ENCODE measurements at places on chromosomes 3 and 15.

GRCh38 chr3:198081421-198081844, 121.4 kb downstream of the LMLN start:
- no peak for DNase-seq

DNA sequence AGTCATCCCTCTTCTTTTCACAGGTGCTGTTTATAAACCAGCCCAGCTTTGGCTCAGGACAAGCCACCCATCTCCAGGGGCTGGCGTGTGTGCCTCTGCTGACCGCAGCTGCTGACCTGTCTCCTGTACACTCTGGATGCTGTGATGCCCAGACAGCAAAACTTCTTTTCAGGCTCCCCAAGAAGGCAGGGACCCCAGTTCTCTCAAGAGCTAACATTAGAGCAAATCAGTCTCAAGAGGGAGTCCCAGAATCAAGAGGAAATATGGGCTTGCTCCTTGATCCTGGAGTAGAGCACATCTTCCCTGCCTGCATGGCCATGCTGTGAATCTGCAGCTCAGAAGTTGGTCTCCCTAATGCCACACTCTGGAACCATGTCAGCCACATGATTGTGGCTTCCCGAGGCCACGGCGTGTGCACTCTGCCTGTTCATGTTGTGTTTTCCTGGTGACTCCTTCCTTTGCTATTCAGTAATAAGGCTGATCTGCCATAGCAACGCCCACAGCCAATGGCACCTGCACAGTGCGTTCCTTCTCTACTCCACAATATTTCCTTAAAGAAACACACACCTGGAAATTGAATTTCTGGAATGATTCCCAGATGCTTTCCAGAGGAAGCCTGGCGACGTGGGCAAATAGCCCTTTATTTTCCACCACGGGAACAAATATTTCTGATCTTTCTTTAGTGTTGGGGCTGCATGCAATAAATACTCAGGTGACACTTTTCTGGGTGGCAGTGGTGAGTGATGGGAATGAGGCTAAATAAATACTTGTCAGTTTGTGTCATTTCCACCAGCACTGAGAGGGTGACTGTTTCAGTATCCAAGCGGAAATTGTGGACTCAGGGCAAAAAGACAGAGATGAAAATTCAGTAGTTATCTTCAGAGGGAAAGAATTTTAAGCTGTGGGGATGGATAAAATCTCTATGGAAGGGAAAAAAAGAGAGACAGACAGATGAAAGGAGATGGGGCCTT, 21.9 kb upstream of the THSD4 start:
- no peak for DNase-seq

GRCh38 chr15:70826634-70827033, 27.3 kb downstream of the LARP6 start:
- no peak for DNase-seq

- no peak for DNase-seq
Measured at GRCh38 chr15:77542491-77543001, 90.2 kb downstream of the LINGO1 start.

DNA sequence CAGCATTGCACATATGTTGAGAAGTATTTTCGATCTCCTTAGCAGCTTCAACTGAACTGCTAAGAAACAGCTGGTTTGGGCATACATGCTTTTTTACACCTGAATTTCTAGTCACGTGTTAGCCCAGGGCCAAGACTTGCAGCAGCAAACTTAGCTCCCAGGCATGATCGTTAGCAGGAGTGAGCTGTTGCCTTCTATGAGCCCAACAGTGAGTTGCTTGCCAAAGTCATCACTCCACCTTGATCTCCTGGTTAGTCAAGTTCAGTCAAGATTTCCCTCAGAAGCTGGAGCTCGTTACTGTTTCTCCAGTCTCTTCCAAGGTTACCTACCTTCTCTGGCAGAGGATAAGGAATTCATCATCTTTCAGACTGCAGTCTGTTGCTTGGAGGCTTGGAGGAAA, 100.4 kb upstream of the SEMA6D start:
- DNase-seq: no peak

DNA sequence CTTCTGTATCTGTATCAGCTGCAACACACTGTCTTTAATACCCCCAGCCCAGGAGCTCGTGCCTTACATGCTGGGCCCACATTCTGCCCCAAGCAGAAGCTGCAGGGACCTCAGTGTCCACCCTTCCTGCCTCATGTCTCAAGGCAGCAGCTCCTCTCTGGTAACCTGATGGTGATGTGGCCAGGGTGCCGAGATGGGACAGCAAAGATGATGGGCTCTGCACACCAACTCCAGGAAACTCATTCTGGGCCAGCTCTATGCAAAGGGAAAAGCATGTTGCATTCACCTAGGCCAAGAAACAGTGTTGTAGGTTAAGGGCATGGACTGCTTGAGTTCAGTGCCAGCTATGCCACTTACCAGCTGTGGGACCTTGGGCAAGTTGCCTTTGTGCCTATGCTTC, 79.5 kb upstream of the PRR23C start:
- DNase-seq: no peak

DNA sequence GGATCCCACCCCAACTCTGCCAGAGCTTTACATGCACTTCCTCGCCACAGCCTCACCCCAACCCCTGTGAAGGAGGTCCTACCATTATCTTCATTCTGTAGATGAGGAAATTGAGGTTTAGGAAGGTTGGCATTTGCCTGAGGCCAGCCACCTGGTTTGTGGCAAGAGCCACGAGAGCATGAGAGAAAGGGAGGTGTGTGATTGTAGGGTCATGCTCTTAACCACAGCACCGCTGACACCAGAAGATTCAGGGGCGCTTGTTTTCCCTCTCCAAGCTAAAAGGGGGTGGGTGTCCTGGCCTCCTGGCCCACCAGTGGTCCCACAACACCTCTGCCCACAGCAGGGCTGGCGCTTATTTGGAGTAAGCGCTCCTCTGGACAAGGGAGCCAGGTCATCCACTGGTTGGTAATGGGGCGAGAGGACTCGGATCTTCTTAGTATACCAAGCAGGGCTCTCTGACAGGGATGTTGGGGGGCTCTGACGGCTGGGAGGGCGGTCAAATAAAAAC, 691 bp downstream of the RHCG start:
- no peak for DNase-seq

GRCh38 chr3:142104763-142105162, 44.6 kb downstream of the TFDP2 start:
- DNase-seq: no peak

DNA sequence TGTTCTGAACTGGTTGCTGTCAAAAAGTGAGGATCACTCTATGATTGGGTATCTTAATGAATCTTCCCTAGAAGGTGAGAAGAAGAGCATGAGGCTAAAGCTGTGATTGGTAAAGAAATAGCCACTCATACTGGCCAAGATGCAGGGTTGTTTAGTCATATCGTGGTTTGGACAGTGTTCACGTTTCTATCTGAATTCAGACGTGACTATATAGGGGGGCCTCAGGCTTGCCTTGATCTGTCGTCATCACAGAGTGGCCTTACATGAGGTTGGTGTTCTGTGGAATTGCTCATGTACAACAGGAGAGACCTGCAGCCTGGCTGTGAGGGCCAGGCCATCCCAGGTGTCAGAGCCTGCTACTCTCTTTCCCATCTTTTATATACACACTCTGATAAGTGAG, 12.4 kb downstream of the RTP2 start:
- no peak for DNase-seq

GRCh38 chr15:72237853-72238224, 6.8 kb upstream of the PKM start:
- DNase-seq: no peak

DNA sequence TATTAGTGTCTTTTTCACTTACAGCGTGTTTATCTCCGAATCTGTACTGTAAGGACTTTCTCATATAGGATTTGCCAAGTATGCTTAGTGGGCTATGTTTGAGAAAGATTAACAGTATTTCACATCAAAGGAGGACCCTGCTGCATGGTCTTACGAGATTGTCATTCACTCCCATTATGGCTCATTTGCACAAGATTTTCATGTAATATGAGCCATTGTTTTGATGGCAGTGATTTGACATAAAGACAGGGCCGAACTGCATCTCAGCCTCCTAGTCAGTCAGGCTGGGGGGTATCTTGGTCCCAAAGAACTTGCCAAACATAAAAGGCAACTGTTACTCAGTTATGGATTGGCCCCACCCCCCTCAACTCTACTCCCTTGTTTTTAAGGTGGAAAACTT, 205.9 kb downstream of the ZIC1 start:
- DNase-seq: no peak

DNA sequence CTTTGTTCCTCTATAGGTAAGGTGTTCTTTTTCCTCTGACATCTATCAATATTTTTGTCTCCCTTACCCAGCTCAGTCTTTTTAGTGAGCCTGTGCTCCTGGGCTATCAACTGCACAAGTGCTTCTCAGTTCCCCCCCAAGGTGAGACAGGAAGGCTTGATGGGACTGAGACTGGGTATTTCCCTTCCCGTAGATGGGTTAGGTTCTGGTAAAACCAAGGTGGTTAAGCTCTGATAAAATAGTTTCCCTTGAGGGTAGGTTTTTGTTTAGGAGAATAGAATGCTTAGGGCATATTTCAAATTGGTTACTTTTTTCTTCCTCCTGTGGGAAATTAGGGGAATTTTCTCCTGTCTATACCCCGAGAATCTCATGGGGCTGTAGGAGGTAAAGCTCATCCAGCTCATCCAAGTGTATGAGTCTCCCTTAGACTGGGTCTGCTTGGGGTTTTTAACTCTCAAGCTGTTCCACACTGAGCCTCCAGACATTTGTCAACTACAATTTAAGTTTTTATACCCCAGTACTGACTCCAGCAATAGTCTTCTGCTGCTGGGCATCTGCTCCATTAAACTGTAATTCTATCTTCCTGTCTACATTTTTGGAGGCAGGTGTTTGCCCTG, 44.9 kb downstream of the OXSR1 start:
- DNase-seq: no peak

GRCh38 chr3:197023241-197023997, 6.2 kb downstream of the MELTF start:
- no peak for DNase-seq

GRCh38 chr15:60072826-60073465, 68.8 kb downstream of the FOXB1 start:
- no peak for DNase-seq

GRCh38 chr15:70259640-70260508, 162.2 kb upstream of the TLE3 start:
- no peak for DNase-seq

GRCh38 chr3:100141586-100141985, 27.3 kb upstream of the FILIP1L start:
- no peak for DNase-seq

DNA sequence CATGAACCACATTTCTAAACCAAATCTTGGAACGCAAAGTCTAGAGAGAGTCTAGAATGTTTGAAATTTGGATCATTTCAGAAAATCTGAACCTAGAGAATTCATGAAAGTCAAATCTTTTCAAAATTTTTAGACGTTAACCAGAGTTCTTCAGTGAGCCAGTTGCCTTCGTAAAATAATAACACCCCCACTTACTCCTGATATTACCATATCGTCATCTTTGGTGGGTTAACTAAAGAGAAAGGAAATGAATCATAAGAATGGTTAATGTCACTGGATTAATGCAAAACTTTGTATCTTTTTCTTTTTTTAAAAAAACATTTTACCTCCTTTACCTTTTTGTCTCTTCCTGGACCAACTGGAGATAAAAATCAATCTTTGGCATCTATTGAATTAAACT, 1.2 kb upstream of the ZBED2 start:
- no peak for DNase-seq

DNA sequence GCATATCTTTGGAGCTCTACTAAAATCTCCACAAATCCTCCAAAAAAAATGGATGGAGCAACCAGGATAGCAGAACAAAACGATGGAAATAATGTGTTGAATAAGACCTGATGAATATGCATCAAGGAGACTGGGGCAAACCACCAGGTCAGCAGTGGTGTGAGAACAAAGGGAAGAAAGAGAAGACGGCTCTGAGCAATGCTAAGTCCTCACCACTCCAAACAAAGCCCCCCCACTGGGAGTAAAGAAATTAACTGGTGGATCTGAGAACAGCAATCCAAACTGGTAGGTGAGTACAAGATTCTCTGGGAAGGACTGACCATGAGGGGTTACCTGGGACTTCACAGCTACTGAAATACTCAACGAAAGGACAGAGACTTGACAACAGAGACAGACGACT, 977.3 kb downstream of the TBL1XR1 start:
- DNase-seq: no peak

GRCh38 chr3:60703008-60703407, 548.2 kb downstream of the FHIT start:
- DNase-seq: no peak

DNA sequence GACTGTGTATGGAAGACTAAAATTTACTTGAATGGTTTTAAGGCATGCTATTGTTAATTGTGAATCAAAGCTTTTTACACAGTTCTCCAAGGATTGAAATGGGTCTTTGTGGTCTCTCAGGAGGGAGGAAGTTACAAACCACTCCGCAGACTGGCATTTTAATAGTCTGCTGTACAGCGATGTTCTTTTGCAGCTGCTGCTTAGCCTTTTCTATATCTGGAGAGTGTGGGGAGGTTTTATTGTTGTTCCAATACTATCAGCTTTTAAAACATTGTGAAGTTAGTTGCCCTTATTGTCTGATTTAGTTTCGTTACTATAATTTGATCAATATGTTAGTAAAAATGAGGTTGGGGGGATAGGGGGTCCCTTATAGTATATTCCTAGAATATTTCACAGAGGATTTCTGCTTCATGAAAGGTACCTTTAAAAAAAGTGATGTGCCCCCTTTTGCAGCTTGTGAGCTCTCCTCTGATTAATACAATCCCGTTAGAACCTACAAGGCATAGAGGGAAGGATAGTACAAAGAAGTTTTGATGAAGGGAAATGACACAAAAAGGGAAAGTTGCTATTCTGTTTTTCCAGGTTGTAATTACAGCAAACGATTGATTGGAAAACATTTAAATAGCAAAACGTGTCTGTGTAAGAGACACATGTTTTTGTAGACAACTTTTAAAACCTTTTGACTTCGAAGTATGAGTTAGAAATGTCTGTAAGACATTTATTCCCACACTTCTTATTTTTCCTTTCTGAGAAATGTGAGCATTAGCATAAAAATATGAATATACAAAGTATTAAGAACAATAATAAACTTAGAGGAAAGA, 158.3 kb upstream of the CGNL1 start:
- no peak for DNase-seq

- no peak for DNase-seq
Measured at GRCh38 chr3:109116031-109116430, 1.9 kb downstream of the MORC1 start.

DNA sequence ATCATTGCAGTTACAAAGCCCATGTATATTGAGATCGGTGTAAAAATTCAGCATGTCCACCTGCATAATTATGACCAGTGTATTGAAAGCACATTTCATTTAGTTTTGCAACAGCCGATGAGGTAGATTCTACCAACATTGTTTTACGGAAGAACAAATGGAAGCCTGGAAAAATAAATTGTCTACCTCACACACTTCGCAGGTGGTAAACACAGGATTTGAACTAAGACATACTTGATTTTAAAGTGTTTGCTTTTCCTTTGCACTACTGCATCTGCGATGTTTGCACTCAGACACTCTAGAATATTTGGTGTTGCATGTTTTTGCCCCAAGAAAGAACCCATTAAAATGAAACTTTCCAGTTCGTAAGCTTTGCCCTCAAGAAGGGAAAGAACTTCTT, 148.4 kb downstream of the PGPEP1L start:
- DNase-seq: no peak

DNA sequence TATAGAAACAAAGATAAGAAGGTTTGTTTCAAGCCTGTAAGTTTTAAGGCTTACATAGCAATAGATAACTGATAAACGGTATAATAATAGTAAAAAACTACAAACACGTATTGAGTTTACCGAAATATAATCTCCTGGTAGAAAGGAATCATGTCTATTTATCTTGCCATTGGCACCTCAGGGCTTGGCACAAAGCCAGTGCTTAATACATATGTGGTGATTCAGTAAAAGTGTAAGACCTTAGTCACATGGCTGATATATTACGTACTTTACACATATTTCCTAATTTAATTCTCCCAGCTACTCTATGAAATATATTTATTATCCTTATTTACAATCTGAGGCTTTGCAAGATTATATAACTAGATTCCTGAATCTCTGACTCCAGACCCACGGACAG, 32.0 kb upstream of the SLCO3A1 start:
- no peak for DNase-seq
